ENCODE measurements at places on chromosomes 6 and 20. TPM values are rescaled to one million over a fixed set of nuclear protein-coding genes. Genes with fewer than 3 reads are reported as not detected.

Gene TXNDC5
- total RNA-seq: 122 TPM

Gene BHLHE23
- not detected for total RNA-seq

Gene PLG
- 0.55 TPM for total RNA-seq

Gene SCRT2
- total RNA-seq: not detected

Gene HCRTR2
- not detected for total RNA-seq

Gene NOX3
- not detected for total RNA-seq

Gene NFKBIE
- total RNA-seq: 33.1 TPM

Gene SUMO4
- total RNA-seq: 3.0 TPM

Gene PPP1R11
- total RNA-seq: 80.5 TPM

Gene BRPF3
- total RNA-seq: 22.7 TPM

Gene SMOC2
- total RNA-seq: 0.08 TPM

Gene FAM162B
- total RNA-seq: not detected

Gene NINL
- 0.71 TPM for total RNA-seq

All from activated T-cell treated with anti-CD3 and anti-CD28 coated beads, Interleukin-2, amount 50 U/mL, for 4 hours (primary cell).